ENCODE measurements at places on chromosomes 16 and 17.

GRCh38 chr17:33438578-33438977 lies 145.5 kb upstream of the ASIC2 start:
- DNase-seq: no peak

DNA sequence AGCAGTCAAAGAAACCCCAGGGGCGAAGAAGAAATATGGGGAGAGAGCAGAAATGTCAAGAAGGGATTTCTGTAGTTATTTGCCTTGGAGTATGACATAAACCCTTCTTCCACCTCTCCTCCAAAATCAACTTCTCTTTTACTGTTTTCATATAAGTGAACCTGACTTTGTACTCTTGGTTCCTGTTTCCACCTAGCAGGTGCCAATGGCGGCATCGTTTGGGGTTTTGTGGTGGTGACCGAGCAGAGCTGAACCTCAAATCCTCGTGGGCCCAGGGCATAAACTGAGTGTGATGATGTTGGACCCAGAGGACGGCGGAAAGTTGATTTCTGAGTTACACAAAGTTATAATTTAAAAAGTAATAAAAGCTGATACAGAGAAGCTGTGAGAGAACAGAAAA lies 39.6 kb upstream of the PSMD7 start:
- DNase-seq: no peak

DNA sequence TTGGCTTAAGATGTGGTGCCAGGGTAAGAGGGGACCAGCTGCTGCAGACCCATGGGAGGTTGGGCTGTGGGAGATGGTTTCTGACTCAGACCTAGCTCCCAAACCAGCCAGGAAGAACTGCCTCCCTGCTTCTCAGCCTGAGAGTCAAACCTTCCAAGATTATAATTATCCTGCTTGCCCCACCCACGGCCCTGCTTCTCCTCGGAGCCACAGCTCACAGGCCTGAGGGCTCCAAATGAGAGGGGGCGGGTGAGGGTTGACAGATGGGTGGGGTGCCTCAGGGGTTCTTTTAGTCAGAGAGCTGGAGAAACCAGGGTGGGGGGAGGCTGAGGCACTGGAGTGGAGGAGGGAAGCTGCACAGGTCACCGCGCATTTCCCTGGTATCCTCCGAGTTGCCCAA lies 28.7 kb upstream of the GRIN2A start:
- DNase-seq: no peak

DNA sequence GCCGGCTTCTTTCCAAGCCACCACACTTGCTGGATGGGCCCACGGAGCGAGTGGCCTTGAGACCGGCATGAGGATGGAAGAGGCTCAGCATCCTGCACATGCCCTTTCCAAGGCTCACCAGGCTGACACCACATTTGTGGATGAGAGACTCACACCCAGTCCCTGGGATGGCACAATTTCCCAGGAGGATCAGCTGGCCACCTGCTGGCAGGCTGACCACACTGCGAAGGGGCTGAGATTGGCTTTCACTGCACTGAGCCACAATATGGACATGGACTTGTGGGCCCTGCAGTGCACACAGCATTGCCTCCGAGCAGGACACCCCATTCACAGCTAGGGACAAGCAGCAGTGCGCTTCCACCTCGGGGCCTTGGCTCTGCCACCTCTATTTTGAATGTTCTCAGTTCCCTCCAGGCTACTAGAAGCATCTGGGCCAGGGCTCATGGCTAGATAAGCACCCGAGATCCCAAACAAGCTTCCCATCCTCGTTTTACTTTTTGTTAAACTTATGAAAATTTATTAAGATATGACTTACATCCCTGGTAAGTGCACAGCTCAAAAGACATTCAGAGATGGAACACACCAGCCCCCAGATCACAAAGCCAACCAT lies 25.3 kb upstream of the KSR1 start:
- DNase-seq: no peak

DNA sequence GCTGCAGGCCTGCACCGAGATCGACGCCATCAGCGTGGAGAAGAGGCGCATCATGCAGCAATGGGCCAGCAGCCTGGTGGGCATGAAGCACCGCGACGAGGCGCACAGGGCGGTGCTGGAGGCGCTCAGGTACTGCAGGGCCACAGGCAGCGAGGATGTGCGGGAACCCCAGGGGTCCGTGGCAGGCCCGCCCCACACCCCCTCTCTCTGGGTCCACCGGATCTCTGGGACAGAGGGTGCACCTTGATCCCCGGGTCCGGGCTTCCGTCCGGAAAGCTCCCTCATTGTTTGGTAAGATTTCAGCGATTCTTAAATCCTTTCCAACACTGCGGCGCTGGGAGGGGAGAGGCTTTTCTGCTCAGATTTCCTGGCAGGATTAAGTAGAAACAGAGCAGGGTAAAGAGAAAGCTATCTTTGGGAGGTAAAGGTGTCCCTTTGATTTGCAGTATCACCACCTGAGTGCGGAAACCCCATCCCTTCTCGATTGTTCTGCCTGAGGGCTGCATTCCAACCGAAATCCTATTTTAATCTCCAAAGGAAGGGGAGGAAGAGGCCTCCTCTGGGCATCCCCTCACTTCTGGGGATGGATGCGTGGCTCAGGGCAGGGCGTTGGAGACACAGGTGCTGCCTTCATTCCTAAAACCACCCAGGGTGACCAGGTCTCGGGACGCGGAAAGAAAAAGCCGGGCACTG lies 29.2 kb downstream of the CCDC40 start:
- no peak for DNase-seq

DNA sequence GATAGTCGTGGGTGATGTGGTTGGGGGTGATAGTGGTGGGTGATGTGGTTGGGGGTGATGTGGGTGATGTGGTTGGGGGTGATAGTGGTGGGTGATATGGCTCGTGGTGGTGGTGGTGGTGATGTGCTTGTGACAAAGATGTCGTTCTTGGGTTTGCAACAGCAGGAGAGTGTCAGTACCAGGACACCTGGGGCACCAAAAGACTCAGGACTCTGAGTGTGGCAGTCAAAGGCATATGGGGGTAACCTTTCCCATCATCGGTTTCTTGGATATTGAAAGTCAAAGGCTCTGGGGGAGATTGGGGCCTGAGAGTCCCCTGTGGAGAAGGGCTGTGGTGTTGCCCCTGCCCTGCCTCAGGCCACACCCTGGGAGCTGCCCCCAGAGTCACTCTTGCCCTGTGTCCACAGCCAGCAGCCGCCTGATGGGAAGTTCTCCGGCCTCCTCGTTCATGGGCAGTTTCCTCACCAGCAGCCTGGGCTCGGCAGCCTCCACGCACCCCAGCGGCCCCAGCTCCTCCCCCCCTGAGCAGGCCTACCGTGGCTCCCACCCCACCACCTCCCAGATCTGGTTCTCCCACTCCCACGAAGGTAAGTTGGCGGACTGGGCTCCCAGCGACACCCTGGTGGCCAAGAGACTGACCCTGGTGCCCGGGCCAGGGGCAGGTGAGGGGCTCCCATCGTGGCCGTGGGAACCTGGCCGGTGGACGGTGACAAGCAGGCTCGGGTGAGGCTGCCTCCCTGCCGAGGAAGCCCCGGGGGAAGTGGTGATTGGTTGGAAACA lies 31.3 kb downstream of the BAHCC1 start:
- no peak for DNase-seq

GRCh38 chr17:48960834-48961515 lies 7.4 kb downstream of the GIP start:
- no peak for DNase-seq

DNA sequence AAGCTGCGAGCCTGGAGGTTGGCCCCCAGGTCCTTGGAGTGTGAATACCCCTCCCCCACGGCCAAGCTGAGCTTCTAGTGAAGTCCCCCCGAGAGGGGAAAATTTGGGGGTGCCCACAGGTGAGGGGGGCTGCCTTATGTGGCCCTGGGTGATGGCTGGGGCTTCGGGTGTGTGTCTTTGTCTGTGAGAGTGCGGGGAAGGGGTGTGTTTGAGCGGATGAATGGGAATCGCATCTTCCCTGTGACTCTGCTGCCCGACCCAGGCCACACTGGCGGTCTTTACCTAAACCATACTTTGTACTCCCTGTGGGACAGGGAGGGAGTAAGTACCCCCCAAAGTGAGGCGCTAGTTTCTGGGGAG lies 1.3 kb downstream of the SBK1 start:
- DNase-seq: no peak

GRCh38 chr17:78252111-78252634 lies 20.7 kb downstream of the TMEM235 start:
- DNase-seq: peak; percentile 35

All from activated T-cell treated with anti-CD3 and anti-CD28 coated beads, Interleukin-2, amount 50 U/mL, for 72 hours (primary cell).